ENCODE measurements at places on chromosomes 3 and 15. TPM values are rescaled to one million over a fixed set of nuclear protein-coding genes. Genes with fewer than 3 reads are reported as not detected.

DNA sequence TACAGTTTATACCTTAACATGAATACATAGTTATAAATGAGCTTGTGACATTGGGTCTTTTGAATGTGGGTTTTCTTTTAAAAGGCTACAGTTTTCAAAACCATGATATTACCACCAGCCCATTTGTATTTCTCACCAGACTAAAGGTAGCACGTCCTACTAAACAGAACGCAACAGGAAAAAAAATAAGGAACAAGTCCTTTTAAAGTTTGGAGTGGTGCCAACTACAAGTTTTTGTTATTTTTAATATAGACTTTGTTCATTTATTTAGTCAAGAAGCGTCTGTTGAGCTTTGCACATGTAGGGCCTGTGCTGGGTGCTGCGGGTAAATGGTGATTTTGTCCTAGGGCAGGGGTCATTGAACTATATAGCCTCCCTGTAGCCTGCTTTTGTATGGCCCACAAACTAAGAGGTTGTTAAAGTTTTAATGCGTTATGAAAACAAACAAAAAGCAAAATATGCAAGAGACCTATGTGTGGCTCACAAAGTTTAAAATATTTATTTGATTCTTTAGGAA lies 164.4 kb downstream of the GHSR start:
- DNase-seq, result no peak

DNA sequence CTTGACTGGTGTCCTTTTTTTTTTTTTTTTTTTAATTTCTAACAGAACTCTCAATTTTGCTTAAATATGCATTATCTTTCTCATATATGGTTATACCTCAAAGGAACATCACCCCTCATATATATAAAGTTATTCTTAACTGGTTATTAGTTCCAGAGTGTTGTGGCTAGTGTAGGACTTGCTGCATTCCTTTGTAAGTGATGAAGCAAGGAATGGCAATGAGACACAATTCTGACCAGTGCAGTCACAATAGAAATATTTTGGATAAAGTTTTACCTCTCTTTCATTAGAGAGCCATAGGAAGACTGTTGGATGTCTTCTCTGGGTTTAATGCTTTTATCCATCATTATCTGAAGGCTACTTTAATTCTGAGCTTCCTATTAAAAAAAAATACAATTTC lies 75.5 kb upstream of the CBLB start:
- DNase-seq, result no peak

DNA sequence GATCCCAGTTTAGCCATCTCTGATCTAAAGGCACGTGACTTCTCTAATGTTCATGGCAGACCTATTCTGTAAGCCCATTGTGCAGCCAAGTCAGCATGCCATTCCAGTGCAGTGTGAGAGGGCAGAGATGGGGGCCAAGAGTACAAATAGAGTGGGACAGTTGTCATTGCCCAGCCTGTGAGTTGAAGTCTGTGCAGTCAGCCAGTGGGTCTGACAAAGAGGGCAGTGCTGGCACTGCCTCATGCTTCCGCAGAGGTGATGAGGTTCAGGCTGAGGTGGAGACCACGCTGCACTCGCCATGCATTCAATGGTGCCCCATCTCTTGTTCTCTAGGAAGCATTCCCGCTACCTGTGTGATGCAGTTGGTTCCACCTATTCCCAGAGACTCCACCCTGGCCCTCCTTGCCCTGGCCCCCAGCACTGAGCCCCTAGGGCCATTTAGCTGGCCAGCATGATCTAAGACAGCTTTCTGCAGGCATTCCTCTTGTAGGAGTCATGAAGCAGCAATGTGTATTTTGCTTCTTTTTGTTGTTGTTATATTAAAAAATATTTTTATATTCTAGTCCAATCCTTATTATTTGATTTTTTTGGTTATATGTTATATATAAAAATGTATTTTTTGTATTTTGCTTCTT lies 3.7 kb downstream of the MRAS start:
- DNase-seq, result no peak

DNA sequence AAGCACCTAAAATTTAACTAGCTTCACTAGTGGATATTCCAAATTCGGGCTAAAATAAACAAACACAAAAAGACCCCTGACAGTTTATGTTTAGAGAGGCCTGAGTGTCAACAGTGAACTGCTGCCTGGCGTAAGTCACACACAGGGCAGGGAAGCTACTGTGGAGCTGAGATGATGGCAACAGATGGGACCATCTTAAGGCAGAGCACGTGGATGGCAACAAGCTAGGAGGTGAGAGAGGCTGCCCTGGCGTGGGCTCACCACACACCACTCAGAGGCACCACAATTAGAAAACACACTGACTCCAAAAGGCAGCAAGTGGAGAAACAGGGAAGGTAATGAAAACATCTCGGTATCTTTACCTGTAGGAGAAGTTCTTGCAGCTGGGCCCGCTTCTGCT lies 93.3 kb downstream of the ATP1B3 start:
- DNase-seq, result no peak

DNA sequence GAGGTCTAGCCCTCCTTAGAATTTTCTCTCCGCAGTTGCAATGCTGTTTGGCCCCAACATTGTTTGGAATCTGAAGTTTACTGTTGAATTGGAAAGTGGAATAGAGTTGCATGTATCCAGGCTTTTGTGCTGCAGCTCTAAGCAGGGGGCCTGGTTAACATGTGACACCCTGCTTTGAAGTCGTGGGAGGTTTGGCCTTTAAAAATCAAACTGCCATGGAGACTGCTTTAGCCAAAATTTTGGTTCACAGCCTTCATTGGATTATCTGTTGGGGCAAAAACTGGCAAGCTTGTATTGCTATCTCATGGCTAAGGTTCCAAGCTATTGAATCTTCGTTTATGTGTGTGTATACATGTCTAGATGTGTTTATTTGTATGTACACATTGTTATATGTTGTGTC lies 15.8 kb downstream of the CYP11A1 start:
- no peak for DNase-seq

DNA sequence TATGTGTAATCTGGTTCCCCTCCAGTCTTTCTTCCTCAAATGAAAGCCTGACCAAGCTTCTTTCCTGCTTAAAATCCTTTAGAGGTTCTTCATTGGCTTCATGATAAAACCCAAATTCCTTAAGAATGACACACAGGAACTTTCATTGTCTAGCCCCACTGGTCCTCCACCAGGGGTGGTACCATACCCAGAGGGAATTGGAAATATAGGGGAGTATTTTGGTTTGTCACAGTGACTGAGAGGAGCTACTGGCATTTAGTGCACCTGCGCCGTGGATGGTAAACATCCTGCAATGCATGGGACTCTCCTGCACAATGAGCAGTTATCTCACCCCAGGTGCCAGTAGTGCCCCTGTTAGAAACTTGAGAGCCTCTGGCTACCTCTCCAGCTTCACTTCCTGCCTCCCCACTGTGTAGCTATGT lies 10.8 kb downstream of the ZWILCH start:
- DNase-seq, result no peak

- no peak for DNase-seq
Observed at GRCh38 chr3:131928593-131928992, 106.2 kb downstream of the CPNE4 start.

- no peak for DNase-seq
Observed at GRCh38 chr3:54863366-54863765, 64.5 kb downstream of the LRTM1 start.

- DNase-seq, result no peak
Observed at GRCh38 chr3:124963755-124964154, 29.2 kb upstream of the MUC13 start.

DNA sequence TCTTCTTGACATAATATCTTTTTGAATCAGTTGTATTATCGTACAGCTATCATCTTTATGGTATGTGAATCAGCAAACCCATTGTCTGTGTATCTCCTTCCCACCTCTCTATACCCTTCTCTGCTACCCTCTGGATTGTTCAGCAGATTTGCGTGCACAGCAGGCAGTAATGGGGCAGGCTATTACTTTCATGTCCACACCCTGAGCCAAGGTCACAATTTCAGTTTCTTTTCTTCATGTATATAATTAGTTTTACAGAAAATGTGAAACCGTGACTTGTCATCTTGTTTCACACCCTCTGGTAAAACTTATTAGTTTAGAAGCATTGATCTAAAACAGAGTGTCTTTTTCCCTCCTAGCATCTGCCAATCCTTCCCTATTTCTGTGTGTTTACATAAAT lies 770.4 kb upstream of the SEMA6D start:
- DNase-seq, result no peak

- no peak for DNase-seq
Observed at GRCh38 chr3:124089214-124089613, 97.3 kb upstream of the ROPN1 start.

DNA sequence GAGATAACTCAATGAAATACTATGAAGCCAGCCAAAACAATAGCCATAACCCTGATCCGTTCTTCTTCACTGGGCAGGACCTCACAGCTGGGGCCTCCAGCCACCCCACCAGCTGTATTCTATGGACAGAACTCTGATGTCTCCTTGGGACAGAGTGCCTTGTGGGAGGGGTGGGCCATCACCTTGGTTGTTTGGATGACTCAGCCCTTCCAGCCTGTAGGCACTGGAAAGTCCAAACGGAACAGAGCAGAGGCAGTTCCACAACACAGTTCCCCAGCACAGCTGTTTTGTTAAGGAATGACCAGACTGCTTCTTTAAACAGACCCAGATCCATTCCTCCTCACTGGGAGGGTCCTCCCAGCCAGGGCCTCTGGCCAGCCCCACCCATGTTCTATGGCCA lies 31.9 kb upstream of the ZBED2 start:
- DNase-seq, result no peak

GRCh38 chr15:29873264-29873663 lies 51.0 kb upstream of the TJP1 start:
- DNase-seq, result no peak

GRCh38 chr15:75207618-75208500 lies 6.2 kb downstream of the C15orf39 start:
- DNase-seq, result no peak

DNA sequence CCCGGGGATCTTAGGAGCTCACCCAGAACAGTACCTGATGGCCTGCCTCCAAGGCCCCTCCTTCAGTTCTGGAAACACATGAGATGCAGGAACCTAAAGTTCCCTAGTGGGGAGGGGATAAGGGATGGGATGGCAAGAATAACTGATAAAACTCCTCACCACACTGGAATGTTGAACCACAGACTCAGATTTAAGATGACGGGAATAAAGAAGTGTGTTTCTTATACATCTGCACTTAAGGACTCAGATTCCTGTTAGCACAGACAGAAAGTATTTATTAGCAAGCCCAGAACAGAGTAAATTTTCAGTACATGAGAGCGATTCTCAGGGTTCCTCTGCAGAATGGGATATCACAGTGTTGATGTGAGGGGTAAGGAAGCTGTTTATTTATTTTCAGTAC lies 245.2 kb downstream of the TLE3 start:
- no peak for DNase-seq

- no peak for DNase-seq
Observed at GRCh38 chr3:132554437-132554836, 42.6 kb upstream of the ACKR4 start.

DNA sequence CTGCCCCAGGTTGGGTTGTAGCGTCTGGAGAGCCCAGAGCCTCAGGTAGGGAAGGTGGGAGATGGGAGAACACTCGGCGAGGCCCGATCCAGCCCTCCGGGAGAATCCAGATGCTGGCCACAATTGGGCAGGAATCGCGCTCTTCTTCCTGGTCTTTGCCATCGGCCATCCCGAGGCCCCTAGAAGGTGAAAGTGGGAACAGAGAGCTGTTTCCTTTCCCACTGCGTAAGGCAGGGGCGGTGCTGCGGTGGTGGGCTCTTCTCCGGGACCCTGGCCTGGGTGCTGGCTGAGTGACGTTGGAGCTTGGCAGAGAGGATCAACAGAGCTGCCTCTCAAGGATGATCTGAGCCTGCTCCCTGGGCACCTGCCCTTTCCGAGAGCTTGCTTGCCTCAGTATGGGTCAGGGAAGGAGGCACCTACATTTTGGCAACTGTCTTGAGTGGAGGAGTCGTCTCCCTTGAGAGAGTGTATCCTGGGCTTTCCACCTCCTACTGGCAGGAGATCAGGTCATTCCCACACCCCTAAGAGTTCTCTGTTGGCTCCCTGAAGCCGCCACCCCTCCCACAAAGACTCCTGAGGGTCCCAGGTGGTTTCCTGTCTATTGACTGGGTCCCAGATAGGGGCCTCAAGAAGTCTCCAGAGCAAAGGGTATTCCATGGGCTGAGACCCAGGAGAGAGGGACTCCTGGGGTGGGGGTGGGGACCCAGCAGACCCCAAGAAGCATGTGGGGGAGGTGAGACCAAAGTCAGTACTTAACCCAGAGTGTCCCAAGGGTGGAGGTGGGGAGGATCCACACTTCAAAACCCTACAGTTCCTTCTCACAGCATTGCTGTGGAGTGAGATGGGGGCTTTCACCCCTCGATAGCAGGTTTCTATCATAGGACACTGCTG lies 1.6 kb downstream of the C15orf39 start:
- DNase-seq, result no peak

GRCh38 chr15:69725957-69726356 lies 273.3 kb downstream of the RPLP1 start:
- no peak for DNase-seq

DNA sequence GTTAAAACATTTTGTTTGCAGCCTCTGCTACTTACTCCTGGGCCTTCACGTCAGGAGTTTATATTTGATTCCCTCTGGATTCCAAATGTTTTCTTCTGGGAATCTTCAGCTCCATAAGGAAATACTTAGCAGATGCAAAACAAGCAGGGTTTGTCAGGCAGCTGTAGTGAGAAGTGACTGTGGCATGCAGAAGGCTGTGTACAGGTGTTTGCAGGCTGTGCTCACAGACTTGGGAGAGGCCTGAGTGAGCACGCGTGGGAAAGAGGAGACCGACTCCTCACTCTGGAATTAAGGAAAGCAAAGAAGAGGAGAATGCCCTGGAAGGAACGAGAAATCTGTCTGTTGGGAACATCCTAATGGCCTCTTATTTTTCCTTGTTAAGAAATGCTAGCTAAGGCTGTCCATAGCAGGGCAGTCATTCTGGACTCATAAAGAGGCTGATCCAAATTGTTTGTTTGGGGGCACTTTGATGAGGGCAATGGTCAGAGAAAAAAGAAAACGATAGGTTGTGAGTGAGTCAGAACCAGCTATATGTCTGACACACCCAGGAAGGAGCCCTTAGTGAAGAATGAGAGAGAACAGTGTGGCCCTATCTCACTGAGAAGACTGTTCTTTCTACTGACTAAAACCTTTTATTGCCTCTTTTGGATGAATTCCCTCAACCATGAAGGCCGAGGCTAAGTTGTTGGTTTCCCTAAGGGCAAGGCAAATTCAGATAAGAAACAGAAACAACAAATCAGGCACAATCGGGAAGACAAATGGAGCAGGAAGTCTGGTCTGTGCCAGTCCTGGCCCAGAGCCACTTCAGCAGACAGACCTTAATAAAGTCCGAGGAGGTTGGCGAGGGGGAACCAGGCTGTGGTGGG lies 82.6 kb downstream of the TGFBR2 start:
- no peak for DNase-seq

- DNase-seq, result no peak
Observed at GRCh38 chr15:66153549-66154415, 99.8 kb downstream of the MEGF11 start.

The SAXO2 gene
- 2.9 TPM for polyA plus RNA-seq

The STAB1 gene
- 21.4 TPM for polyA plus RNA-seq

The ANO10 gene
- polyA plus RNA-seq, result 58.7 TPM

The TIGIT gene
- polyA plus RNA-seq, result 1.00 TPM

The CTSH gene
- 197 TPM for polyA plus RNA-seq

The PCYT1A gene
- polyA plus RNA-seq, result 58.1 TPM

The SRGAP3 gene
- 2.1 TPM for polyA plus RNA-seq
